ENCODE measurements at places on chromosomes 1 and 21. TPM values are rescaled to one million over a fixed set of nuclear protein-coding genes. Genes with fewer than 3 reads are reported as not detected.
A peak's percentile ranks its signal among the peaks of the same experiment; 100 is the strongest.

MROH7 gene
- polyA plus RNA-seq = 2.9 TPM

RAB3GAP2 gene
- 35.6 TPM for polyA plus RNA-seq

FCRL2 gene
- 0.11 TPM for polyA plus RNA-seq

KCNAB2 gene
- polyA plus RNA-seq = 3.1 TPM

GRCh38 chr1:152328801-152329391 is 3.9 kb upstream of the FLG start:
- DNase-seq = peak; percentile 12

DNA sequence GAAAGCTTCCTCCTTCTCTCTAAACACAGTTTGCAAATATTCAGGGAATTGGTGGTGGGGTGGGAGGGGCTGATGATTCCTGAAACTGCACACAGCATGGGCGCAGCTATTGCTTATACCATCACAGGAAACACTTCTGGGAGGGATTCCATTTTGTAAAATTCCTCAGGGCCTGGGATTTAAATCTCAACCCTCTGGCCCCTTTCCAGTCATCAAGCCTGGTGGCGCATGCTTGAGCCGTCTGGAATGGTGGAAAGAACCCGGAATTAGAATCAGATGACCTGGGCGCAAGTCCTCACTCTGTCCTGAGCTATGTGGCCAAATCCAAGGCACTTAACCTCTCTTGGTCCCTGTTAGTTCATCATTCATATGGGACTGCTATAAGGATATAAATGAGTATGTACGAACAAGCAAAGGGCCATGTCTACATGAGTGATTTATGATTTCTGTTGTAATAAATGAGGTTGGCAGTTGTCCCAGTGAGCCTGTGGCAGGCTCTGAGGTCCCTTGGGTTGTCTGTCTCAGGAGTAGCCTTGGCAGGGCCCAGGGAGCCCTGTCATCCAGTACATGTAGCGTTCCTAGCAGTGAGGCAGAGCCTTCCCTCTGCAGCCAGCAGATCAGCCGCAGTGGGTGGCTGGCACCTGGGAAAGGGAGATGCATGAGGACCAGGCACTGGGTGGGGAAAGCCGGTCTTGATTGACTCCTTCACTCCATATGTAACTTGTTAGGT is 72.0 kb downstream of the MAN1C1 start:
- DNase-seq = no peak

DNA sequence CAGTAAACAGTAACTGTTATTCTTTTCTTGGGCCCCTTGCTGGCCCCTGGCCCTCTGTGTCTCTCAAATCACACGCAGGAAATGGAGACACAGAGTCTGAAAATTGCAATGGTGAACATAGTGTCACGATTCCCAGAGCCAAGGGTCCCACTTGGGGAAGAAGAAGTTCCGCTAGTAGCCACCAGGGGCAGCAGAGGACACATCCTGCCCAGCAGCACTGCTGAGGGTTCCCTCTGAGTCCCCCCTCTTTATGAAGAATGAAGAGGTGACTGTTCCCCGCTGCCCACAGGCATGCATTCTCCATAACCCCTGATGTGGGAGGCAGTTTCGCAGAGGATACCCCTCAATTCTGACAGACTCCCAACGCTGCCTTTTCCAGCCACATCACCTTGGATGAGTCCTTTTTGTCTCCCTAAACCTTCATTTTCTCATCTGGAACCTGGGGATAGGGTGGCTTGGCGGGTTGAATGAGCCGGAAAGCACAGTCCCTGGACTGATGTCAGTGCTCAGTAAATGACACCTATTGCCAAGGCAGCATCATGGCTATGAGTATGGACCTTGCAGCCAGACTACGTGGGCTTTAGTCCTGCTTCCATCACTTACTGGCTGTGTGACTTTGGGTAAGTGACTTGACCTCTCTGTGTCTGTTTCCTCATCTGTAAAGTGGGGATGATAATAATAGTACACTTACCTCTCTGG is 238.0 kb upstream of the TMEM51 start:
- DNase-seq = no peak

DNA sequence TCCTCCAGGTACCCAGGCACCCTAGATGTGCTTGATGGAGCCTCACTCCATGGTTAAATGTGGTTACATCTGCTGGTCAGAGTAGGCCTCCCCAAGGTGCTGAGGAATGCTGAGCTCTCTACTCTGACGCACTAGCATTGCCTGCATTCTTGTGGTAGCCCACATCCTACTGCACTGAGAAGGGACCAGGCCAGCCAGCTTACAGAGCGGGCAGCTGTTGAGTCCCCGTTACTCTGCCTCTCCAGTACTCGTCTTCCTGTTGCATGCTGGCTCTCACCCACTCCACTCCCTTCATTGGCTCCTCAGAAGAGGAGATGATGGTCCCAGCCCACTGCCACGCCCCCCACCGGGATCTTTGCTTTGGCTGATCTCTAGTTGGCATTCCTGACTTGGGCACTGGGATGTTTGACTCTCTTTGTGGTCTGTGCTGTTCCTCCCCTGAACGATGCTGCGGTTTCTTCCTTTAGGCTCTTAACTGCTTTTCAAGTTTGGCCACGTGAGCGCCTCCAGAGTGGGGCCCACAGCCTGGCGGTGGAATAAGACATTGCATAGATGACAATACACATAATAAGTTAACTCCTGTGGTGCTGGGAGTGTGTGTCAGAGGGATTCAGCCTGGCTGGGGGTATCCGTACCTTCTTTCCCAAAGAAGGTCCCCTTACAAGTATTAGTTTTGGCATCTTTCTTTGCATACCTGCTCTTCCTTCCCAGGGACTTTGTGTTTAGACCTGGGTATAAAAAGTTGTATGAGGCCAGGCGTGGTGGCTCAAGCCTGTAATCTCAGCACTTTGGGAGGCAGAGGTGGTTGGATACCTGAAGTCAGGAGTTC is 18.6 kb downstream of the AZIN2 start:
- DNase-seq = no peak

- no peak for DNase-seq
Measured at GRCh38 chr1:233485385-233485784, 128.5 kb upstream of the KCNK1 start.

DNA sequence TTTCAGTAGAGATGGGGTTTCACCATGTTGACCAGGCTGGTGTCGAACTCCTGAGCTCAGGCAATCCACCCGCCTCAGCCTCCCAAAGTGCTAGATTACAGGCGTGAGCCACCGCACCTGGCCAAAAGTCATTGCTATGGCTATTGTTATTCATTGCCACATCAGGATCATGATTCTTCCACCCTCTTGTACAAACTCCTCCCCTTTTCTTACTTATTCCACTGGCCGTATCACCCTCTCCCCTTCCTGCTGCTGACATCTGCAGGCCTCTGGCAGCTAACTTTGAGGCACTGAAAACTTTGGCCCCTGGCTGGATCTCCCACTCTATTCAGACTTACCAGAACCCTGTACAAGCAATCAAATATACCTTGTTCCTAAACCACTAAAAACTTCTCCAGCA is 10.9 kb downstream of the TMEM53 start:
- no peak for DNase-seq
